Kidney epithelial cell (primary cell): ENCODE measurements at places on chromosomes 6 and 20.

- DNase-seq, result no peak
Observed at GRCh38 chr20:38564680-38565079, 16.3 kb upstream of the ADIG start.

DNA sequence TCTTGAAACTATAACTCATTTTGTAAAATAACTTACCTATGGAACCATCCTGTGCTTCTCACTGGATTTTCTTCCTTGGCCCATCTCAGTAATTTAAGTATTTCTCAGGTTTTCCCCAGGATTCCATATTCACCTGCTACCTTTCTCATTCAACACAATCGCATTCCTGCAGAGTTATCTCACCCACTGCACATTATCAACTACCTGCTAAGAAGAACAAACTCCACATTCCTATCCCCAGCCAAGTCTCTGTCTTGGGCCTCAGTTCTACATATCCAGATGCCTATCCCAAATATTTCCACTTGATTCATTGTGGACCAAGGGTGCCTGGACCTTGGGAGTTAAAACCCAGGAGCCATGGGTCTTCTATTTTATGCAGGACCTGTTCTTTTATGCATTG lies 60.2 kb upstream of the KCNQ5 start:
- no peak for DNase-seq

- no peak for DNase-seq
Observed at GRCh38 chr6:164929408-164929977, 379.9 kb downstream of the C6orf118 start.

DNA sequence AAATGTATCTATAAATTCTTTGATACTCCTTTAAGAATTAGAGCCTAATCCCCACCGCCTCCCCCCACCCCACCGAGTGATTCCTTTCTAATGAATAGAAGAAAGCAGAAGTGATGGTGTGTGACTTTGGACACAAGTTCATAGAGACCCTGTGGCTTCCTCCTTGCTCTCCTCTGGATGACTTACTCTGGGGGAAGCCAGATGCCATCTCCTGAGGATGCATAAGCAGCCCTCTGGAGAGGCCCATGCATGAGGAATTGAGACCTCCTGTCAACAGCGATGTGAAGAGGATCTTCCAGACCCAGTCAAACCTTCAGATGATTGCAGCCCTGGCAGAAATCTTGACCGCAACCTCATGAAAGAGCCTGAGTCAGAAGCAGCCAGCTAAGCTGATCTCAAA lies 21.1 kb downstream of the AHCY start:
- DNase-seq, result no peak

DNA sequence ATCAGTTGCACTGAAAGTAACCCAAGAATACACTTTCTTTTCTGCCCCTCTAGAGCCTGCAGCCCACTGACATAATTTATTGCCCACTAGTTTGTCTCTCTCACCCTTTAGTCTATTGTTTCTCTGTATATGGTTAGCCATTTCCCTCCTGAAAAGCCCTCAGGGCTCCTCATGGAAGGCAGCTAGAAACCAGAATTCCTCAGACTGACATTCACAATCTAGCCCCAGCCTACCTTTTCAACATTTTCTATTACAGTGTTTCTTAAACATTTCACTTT lies 21.4 kb upstream of the PAQR8 start:
- DNase-seq, result no peak

GRCh38 chr6:33019372-33019771 lies 10.0 kb upstream of the HLA-DOA start:
- DNase-seq, result no peak

DNA sequence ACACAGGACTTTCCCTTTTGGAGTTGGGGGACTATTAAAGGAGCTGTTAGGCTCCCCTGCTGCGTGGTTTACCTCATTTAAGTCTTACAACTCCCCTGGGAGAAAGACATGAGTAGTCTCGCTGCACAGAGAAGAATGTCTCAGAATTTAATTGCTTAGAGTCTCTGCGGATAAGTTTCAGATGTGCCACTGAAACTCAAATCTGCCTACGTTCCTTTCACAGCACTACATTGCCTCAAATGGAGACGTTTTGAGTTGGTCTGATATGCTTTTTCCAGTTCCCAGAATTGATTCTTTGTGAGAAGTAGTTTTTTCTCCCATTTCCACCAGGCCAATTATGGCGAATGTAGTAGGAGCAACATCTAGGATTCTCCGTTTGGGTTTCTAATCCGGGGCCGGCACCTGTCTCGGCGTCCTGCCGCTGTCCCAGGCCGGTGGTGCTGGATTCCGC lies 532 bp upstream of the SLC35F1 start:
- no peak for DNase-seq

DNA sequence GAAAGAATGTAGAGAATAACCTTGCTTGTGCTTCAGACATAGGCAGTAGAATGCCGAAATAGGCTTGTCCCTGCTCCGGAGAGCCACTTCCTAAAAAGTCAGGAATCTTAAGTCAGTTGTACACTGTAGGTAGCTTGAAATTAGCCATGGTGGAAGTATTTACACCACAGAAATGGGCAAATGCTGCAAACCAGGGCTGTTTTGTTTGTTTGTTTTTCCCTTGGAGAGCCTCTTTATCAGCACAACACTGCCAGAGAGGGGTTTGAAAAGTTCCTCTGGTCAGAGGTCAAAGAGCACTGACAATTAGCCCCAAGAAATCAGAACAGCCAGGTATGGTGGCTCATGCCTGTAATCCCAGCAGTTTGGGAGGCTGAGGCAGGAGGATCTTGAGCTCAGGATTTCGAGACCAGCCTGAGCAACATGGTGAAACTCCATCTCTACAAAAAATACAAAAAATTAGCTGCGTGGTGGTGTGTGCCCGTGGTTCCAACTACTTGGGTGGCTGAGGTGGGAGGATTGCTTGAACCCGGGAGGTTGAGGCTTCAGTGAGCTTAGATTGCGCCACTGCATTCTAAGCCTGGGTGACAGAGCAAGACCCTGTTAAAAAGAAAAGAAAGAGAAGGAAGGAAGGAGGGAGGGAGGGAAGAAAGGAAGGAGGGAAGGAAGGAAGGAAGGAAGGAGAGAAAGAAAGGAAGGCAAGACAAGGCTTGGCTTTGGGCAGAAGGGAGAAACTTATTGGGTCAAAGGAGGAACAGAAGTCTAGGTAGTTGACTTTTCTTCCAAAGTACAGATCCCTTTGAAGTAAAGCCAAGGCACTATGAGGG lies 61.0 kb upstream of the ZMYND8 start:
- no peak for DNase-seq

DNA sequence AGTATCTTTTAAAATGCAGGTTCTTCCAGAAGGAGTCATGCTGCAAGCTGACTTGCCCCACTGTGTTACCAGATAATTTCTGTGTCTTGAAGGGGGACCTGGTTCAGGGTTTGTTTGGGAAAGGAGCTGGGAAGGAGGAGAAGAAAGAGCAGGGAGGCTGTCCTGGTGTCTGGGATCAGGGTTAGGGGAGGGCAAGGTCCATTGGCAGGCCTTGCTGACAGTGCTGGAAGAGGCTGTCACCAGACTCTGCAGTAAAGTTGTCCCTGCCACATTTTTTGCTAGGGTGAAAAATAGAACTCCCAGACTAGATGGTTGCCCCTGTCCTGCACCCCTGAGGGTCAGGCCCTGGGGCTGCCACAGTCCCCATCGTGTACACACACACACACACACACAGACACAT lies 14.9 kb downstream of the GLP1R start:
- DNase-seq, result no peak

- no peak for DNase-seq
Observed at GRCh38 chr6:166770216-166771116, 143.4 kb upstream of the RPS6KA2 start.

GRCh38 chr6:112372226-112372806 lies 25.2 kb downstream of the RFPL4B start:
- no peak for DNase-seq

DNA sequence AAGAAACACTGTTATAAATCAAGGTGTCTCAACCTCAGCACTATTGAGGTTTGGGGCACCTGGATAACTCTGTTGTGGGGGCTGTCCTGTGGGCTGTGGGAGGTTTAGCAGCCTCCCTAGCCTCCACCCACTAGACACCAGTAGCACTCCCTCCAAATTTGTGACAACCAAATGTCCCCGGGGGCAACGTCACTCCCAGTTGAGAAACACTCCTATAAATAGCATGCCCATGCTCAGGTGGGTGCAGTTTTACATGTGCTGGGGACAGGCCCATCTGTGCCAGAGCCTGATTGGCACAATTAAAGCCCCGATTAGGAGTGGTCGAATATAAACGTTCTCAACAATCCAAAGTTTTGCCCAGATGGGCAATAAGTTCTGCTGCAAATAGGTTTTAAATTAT lies 78.9 kb downstream of the FAM50B start:
- no peak for DNase-seq

GRCh38 chr6:84033523-84034451 lies at the start of gene MRAP2:
TSS of gene MRAP2 (plus strand) at chr6:84033772. CDS start at chr6:84055319, 21,547 bp downstream.
- no peak for DNase-seq

DNA sequence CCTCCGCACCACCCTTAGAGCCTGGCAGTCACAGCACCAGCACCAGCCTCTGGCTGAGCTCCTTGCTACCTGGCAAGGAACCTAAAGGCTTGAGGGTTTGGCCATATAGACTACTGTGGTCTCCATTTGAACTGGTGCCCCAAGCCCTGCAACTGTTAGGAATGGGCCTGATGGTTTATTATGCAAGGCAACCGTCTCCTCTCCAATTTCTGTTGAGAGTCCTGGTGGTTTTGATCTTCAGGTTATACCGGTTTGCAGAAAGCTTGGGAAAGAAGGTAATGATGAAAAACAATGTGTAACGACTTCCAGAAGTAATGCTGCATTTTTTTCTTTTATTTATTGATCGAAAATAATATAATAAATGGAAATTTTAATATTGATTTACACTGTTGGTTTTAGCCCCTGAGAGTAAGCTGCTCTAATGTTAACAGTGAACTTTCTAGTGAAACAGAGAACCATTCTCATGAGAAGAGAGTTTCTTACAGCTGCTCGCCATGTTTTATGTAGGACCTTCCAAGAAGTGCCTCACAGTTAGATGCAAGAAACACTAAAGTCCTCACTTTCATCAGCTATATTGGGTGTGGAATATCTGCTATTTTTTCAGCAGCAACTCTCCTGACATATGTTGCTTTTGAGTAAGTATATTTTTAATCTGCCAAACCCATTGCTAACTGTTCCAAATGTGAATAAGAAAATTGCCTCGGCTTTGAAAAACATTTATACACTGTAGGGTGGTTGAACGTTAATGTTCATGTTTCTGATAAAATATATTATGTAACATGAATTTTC lies 112.8 kb downstream of the ADGRG6 start:
- no peak for DNase-seq

DNA sequence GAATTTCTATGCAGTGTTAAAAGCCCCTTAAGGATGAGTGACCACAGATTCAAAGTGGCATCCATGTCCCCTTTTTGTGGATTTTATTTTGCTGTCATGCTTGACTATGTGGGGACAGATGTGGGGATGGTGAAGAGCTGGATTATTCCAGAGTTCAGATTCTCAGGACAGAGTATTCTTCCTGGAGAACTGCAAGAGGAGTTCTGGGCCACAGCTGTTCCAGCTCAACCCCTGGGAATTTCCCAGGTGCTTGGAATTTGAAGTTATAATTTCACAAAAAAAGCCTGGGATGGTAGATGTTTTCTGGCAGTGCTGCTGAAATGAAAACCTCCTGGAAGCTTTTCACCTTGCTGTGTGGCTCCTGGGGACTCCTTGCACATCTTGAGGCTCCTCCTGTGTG lies 671.8 kb upstream of the MARCKS start:
- DNase-seq, result no peak

- DNase-seq, result no peak
Observed at GRCh38 chr20:47973519-47974233, 188.4 kb upstream of the SULF2 start.

DNA sequence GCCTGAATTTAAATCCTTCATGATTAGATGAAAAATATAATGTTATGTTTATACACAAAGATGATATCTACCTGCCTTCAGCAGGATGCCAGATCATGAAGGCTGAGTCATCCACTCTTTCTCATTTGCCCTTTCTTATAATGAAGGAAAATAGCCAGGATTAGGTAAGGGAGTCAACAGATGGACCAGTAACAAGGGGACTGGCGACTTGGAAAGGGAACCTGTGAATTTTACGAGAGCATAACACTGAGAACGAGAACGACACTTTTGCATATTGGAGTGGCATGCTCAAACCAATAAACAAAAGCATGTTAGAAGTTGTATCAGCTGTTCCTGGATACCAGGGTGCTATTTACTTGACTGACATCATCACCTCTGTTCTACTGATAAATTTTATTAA lies 154.0 kb downstream of the LAMP5 start:
- DNase-seq, result no peak

DNA sequence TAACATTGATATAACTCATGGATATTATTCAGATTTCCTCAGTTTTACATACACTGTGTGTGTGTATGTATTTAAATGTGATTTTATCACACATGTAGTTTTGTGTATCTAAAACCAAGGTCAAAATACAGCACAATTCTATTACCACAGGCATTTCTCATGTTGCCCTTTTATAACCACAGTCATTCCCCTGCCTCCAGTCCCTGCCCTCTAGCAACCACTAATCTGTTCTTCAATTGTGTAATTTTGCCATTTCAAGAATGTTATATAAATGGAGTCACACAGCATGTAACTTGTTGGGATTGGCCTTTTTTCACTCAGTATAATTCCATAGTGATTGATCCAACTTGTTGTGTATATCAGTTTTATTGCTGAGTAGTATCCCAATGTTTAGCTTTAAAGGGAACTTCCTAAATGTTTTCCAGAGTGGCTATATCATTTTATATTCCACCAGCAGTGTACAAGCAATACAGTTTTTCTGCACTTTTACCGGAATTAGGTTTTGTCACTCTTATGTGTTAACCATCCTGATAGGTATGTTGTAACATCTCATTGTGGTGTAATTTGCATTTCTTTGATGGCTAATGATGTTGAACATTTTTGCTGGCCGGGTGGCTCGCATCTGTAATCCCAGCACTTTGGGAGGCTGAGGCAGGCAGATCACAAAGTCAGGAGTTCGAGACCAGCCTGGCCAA lies 338.2 kb downstream of the SOX4 start:
- no peak for DNase-seq

DNA sequence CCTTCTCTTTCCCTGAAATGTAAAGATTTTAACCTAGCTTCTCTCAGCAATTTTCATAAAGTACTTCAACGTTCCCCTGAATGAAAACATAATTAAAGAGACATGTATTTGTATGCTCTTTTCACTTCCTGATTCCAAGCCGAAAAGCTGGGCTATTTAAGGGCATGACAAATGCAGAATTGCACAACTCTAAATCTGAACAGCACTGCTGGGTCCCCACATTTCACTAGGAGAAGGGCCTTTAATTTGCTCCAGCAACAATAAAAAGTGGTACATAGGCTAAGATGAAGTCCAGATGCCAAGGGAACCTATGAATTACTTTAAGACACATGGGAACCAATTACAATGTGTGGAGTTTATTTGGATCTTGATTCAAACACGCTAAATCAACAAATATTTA lies 42.0 kb downstream of the IRAK1BP1 start:
- DNase-seq, result no peak

GRCh38 chr20:48749437-48749836 lies 78.4 kb downstream of the PREX1 start:
- DNase-seq, result no peak

DNA sequence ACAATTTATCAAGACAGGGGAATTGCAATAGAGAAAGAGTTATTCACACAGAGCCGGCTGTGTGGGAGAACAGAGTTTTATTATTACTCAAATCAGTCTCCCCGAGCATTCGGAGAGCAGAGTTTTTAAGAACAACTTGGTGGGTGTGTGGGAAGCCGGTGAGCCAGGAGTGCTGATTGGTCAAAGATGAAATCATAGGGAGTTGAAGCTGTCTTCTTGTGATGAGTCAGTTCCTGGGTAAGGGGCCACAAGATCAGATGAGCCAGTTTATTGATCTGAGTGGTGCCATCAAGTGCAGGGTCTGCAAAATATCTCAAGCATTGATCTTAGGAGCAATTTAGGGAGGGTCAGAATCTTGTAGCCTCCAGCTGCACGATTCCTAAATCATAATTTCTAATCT lies 50.0 kb upstream of the ECI2 start:
- no peak for DNase-seq
